Epithelial cell of alveolus of lung (primary cell): ENCODE measurements at places on chromosomes 2 and 18. TPM values are rescaled to one million over a fixed set of nuclear protein-coding genes. Genes with fewer than 3 reads are reported as not detected.

PXDN gene
- 438 and 509 TPM in 2 replicates for total RNA-seq

SDC1 gene
- 12.1 and 32.2 TPM in 2 replicates for total RNA-seq

FMNL2 gene
- 16.4 and 17.1 TPM in 2 replicates for total RNA-seq

ZSWIM2 gene
- not detected in 2 replicates for total RNA-seq

POTEJ gene
- total RNA-seq, result not detected in 2 replicates

SPHKAP gene
- 0.08 and 0.26 TPM in 2 replicates for total RNA-seq

HOXD3 gene
- total RNA-seq, result not detected in 2 replicates

SLC9A4 gene
- total RNA-seq, result not detected in 2 replicates

RGPD8 gene
- total RNA-seq, result 0.56 and 2.3 TPM in 2 replicates

PTH2R gene
- total RNA-seq, result not detected in 2 replicates

SLC39A10 gene
- total RNA-seq, result 30.2 and 36.1 TPM in 2 replicates

DUSP28 gene
- total RNA-seq, result 2.3 and 4.0 TPM in 2 replicates

SCYGR3 gene
- not detected in 2 replicates for total RNA-seq

TCF7L1 gene
- 0.78 and 1.4 TPM in 2 replicates for total RNA-seq

GYPC gene
- 93.2 and 195 TPM in 2 replicates for total RNA-seq

CIB4 gene
- total RNA-seq, result not detected in 2 replicates

PTCD3 gene
- 23.5 and 62.7 TPM in 2 replicates for total RNA-seq

PLB1 gene
- 1.0 TPM in 1 of 2 replicates, not detected in the other for total RNA-seq

EIF2AK3 gene
- total RNA-seq, result 12.5 and 17.0 TPM in 2 replicates

LHCGR gene
- total RNA-seq, result 0.39 TPM in 1 of 2 replicates, not detected in the other

UXS1 gene
- total RNA-seq, result 29.5 and 61.7 TPM in 2 replicates

MOGAT1 gene
- not detected in 2 replicates for total RNA-seq

ALK gene
- total RNA-seq, result not detected in 2 replicates

SLC23A3 gene
- 1.4 TPM in 1 of 2 replicates, not detected in the other for total RNA-seq

ESPNL gene
- total RNA-seq, result 0.39 and 2.9 TPM in 2 replicates

SLC14A1 gene
- 1.8 TPM in 1 of 2 replicates, not detected in the other for total RNA-seq

BMP10 gene
- not detected in 2 replicates for total RNA-seq

FOXI3 gene
- total RNA-seq, result not detected in 2 replicates
